Femur (tissue), 1 donor: ENCODE measurements at places on chromosomes 5 and 9.

DNA sequence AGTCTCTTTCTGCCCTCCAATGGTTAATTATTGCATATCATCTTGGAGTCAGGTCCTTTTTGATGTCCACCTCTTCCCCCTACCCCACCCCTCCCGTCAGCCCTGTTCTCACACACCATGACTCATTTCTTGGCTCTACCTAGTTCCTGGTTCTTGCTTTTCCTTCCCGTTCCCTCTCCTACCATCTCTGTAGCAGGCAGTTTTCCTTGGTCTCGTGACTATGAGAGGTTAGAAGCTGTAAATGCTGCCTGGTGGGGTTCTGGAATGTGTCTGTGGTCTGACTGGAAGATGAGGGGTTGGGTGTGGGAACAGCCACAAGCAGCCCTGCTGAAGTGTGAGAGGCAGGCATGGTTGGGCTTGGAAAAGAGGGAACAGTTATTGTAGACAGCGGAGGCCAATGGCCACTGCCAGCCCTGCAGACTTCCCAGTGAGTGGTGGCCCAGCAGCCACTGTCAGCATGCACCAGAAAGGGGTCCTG, 18.2 kb downstream of the SLC22A5 start:
- peak; percentile 86 for DNase-seq

DNA sequence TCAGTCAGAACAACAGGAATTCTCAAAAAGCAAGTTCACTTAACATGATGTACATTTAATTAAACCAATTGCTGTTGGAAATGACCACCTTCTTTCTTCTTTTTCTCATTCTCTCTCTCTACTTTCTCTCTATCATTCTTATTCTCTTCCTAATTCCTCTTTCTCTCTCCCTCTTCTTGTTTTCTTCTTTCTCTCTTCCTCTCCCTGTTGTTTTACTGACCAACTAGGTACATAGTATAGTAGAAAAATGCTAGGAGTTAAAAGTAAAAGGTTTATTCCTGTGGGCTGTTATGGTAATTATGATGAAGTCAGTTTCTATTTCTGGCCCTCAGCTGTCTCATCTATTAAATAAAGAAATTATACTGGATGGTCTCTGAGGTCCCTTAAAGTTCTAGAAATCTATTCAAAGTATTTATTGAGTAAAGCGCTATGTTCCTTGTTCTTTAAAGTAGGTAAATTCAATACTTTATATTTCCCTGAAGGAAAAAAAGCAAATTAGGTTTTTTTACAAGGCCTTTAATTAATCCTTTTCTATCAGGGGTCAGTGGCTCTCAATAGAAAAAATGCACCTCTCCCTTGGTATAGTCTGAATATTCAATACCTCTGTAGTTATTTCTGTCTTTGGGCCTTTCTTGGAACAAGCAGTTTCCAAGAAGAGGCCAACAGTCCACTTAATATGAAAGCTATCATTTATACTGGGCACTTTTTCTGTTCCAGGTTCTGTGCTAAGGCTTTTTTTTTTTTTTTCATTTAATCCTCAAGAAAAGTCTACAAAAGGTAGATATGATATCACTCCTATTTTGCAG, 102.3 kb upstream of the SLC30A5 start:
- DNase-seq = no peak

- peak; percentile 9 for DNase-seq
Measured at GRCh38 chr5:133373121-133373870, 239.0 kb downstream of the FSTL4 start.

DNA sequence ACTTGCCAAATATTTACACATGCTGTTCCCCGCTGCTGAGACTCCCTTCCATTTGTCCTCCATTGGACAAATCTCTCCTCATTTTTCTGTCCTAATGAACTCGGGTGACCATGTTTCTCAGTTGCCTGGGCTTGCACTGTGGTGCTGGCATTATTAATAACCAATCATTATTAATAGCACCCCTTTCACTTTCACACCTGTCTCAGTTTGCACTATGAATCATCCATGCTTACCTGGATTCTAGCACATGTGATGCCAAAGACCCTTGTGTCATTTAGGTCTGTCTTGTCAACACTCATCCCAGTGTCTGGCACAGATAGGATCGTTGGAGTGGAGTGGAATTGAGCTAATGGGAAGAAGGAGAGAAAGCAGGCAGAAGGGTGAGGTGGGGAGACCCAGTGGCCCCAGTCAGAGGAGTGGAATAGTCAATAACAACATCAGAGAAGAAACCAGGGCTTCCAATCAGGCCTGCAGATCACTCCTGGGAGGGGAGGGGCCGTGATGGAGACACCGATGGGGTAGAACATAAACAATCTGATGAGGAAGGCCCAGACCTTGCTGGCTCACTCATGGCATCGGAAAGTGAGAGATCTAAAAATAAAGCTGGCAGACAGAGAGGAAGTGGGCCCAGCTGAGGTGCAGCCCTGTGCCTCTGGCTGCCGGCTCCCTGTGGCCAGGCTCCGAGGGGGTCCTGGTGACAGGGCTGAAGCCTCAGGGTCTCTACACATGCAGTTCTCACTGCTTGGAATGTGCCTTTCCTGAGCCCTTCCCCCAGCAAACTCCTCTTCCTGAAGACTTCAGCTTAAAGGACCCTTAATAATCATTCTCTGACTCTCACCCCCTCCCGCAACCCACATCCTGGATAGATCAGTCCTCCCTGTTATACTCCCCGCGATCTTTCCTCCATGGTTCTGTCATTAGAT, 33.5 kb upstream of the CRB2 start:
- DNase-seq = peak; percentile 65

GRCh38 chr5:138748630-138749081, 4.6 kb upstream of the CTNNA1 start:
- DNase-seq = no peak

DNA sequence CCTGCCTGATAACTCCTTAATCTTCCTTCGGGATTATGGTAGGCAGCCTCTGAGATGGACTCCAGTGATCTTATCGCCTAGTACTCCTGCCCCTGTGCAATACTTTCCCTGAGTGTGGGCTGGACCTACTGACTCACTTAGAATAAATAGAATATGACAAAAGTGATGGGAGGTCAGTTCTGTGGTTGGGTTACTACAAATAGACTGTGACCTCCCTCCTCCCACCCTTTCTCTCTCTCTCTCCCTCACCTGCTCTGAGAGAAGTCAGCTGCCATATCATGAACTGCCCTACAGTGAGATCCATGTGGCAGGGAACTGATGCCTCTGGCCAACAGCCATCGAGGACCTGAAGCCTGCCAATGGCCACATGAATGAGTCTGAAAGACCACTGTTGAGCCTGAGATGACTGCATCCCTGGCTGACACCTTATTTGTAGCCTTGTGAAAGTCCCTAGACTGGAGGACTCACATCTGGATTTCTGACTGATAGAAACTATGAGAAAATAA, 31.7 kb downstream of the NRG2 start:
- DNase-seq = no peak

DNA sequence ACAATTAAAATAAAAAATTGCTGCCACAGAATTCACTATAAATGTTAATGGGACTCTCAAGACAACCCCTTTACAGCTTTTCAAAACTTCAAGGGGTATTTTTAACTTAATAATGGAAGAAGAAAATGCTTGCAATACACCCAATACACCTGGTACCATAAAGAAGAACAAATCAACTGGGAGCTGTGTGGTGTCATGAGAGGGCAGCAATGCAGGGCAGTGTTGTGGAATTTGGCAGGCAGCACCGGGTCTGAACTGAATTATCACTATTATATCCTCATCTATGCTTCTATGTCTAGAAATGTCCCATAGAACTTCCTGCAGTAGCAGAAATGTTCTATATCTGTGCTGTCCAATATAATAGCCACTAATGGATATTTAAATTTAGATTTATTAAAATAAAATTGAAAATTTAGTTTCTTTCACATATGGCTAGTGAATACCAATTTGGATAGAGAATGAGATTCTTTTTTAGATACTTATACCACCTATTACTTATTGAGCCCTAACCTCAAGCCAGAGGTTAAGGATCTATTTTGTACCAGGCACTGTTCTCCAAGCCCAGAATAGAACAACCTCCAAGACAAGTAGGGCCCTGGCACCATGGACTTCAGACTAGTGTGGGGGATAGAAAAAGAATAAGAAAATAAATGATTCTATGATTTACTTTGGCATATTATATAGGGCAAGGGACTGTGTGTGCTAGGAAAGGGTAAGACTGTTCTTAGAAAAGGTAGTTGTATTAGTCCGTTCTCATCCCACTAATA, 265.3 kb downstream of the PDE4D start:
- DNase-seq = no peak

GRCh38 chr5:180557217-180557809, 34.0 kb downstream of the SCGB3A1 start:
- no peak for DNase-seq

DNA sequence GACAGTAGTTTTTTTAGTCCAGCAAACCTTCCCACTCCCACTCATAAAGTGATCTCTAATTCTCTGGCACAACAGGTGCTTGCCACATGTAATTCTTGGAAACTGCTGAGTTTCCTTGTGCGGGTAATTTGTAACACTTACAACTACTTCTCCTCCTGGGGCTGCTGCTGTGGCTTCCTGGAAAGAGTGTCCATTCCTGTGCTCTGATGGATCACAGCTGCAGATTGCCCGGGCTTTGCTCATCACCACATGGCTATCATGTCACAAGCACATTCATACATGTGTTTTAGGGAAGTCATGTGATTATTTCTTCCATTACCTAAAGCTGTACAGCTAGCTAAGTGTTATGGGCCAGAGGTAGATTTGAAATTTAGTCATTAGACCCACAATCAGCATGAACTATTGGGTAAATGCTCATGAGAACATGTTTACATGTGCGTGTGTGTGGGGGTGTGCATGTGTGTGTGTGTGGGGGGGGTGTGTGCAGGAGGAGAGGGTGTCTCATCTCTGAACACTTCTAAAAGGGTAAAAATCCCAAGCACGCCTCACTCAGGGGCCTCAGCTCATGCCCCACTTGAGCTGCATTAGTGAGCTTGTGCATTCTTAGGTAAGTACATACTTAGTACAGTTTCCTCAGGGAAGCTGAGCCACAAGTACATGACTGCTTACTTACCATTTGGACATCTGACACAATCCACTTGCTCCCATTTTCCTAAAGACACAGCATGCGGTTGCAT, 118.1 kb upstream of the CCDC112 start:
- peak; percentile 69 for DNase-seq

DNA sequence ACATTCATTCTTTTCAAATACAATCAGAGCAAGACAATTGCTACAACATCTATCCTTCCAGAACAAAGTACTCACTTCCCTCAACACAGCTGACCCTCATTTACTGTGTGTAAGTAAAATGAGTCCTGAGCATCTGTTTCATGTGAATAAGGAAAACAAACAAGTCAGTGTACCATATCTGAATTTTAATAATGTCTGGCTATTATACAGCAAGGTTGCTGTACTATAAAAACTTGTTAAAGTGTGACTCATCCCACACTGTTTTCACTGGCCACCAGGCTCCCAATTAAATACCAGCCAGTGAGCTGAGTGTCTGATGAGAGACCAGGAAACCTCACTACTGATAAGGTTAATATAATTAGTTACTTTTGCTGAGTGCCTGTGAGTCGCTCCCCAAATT, 339.8 kb downstream of the AGTPBP1 start:
- DNase-seq = no peak

- no peak for DNase-seq
Measured at GRCh38 chr5:37751227-37751626, 88.6 kb downstream of the GDNF start.

DNA sequence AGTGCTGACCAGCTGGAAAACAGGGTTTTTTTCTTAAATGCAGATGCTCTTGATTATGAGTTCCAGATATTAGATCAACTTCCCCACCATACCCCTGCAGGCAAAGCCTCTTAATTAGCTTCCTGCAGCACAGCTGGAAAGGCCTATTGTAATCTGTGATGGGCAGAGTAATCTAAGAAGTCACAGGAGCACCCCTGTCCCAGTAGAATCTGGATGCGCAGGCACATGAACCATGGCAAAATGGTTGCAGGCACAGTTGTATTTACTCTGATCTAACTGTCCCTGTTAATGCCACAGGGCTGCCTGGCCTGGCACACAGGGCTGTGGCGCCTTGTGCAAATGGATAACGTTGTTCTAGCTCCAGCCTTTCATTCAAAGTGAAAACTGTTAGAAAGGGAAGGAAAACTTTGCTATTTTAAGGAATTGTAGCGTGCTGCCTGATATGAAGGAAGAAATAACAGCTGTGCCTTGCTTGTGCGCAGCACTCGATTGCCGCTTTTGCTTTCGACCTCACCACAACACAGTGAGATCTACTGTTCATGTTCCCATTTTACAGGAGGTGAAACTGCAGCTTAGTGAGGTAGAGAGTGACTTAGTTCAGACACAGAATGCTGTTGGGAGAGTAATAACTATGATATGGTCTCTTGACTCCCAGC, 2.3 kb downstream of the TGFBI start:
- DNase-seq = no peak

DNA sequence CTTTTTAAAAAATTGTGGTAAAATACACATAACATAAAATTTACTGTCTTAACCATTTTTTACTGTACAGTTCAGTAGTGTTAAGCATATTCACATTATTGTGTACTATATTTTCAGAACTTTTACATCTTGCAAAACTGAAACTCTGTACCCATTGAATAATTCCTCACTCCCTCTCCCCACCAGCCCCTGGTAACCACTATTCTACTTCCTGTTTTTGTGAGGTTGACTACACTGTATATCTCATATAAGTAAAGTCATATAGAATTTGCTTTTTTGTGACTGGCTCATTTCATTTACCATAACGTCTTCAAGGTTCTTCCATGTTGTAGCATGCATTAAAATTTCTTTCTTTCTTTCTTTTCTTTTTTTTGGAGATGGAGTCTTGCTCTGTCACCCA, 87.0 kb downstream of the LNPEP start:
- DNase-seq = no peak

- DNase-seq = no peak
Measured at GRCh38 chr5:128904805-128905567, 60.3 kb upstream of the SLC27A6 start.

DNA sequence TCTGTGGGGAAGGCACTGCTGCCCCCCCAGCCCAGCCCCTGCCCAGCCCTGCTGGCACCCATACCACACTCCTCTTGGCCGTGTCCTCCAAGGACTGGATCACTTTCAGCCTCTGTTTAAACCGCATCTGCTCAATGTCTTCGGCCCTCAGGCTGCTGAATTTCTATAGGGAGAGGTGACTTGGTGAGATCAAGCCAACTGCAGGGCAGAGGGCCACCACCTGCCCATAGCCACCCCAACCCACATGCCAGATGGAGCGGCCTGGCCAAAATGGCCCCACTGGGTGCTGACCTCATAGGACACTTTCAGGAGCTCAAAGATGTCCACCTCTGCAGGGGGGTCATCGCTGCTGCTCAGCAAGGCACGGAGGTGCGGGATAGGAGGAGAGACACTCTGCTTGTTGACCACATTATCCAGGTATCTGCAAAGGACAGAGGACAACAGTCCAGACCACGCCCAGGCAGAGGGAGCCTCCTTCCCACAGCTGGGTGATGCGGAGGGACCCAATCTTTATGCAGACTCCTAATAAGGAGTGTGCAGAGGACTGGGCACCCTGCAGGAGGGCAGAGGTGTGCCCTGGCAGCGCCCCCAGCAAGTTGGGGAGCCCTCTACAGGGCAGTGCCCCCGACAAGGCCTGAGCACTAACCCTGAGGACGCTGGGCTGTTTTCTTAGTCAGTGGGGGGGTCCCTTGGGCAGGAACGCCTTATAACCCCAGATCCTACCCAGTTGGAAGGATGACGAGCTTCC, 14.4 kb upstream of the MRNIP start:
- DNase-seq = peak; percentile 12
